Cardiac muscle cell (in vitro differentiated cells and primary cell): ENCODE measurements at places on chromosomes 13 and 19. TPM values are rescaled to one million over a fixed set of nuclear protein-coding genes. Genes with fewer than 3 reads are reported as not detected.

DNA sequence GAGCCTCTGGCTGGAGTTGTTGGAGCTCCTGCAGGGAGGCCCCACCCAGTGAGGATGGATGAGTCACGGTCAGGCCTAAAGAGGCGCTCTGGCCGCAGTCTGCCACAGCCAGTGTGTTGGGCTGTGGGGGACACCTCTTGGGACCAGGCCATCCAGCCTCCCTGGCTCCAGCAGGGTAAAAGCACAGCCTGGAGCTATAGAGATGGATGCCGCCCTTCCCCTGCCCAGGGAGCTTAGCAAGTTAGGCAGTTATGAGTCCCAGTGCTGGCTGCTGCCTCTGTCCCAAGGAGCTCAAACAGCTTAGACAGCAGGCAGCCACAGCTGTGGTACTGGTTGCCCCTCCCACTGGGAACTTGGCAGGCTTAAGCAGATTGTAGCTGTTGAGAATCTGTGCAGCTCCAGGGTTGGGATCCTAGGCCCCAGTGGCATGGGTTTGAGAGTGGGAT is 100.9 kb downstream of the NDFIP2 start:
- no peaks in the 10 kb centered on the region for H3K27me3 ChIP-seq
- no peak overlapping the region for H3K4me3 ChIP-seq
- H3K36me3 ChIP-seq: no peaks in the 10 kb centered on the region
- H3K4me1 ChIP-seq: no peaks in the 10 kb centered on the region
- DNase-seq: peak; percentile 75
- no peak overlapping the region for H3K27ac ChIP-seq

Gene MAMSTR
- total RNA-seq: 3.5 and 4.7 TPM in 2 replicates

Gene LILRA1
- total RNA-seq: not detected in 2 replicates

- DNase-seq: no peak
- H3K27me3 ChIP-seq: no peaks in the 10 kb centered on the region
- H3K4me3 ChIP-seq: no peak overlapping the region
- no peak overlapping the region for H3K27ac ChIP-seq
- peaks cover 40% of the 10 kb centered on the region for H3K36me3 ChIP-seq
- H3K4me1 ChIP-seq: no peaks in the 10 kb centered on the region
Measured at GRCh38 chr13:48068952-48069351, 26.0 kb downstream of the MED4 start.

Gene NBEA
- total RNA-seq: 7.9 and 13.2 TPM in 2 replicates

DNA sequence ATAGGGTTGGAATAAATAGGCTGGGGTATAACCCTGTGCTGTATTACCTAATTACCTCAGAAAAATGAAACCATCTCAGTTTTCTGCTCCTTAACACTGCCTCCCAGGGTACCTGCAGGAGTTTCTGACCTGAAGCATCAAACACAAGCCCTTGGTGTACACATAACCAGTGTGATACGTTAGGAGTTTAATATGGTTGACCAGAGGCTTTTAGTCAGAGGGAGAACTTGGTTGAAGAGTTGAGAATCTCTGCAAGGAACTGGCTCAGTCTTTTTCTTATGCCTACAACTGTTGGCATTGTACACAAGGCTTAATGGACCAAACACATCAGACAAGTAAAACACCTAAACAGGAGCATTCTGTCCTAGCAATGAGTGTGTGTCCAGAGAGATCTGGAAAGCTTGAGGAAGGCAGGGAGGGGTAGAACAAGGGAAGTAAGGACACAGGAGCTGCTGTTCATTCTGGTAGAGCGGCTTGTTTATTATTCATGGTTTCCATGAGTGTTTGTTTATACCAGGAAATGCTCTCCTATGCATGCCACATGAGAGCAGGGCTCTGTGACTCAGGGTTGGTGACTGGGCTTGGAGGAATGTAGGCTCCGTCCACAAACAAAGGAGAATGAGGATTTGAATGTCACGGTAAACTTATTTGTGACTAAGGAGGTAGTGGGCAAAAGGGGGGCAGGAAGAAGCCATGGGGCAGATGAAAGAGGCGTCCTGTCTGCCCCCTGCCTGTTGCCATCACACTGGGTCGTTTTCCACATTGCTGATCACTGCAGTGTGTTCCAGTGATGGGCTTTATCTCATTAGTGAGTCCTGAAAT is 11.9 kb upstream of the SPATA13 start:
- peak; percentile 93 for DNase-seq
- H3K36me3 ChIP-seq: no peaks in the 10 kb centered on the region
- H3K27me3 ChIP-seq: no peaks in the 10 kb centered on the region
- no peak overlapping the region for H3K27ac ChIP-seq
- peaks cover 9% of the 10 kb centered on the region for H3K4me1 ChIP-seq
- no peak overlapping the region for H3K4me3 ChIP-seq

DNA sequence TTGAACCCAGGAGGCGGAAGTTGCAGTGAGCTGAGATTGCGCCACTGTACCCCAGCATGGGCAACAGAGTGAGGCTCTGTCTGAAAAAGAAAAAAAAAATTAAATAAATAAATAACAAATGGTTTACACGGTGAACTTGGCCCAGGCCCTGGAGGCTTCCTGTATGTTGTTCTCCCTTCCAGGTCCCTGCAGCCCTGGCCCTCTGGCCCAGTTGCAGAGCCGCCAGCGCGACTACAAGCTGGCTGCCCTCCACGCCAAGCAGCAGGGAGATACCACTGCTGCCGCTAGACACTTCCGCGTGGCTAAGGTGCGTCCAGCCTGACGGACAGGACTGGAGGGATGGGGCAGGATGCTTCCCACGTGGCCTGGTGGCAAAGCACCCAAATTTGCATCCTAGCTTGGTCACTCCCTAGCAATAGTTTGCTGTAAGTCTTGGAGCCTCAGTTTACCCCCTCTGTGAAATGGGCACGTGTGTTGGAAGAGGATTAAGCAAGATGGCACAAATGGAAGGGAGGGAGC is 11.9 kb downstream of the CC2D1A start:
- H3K4me1 ChIP-seq: no peaks in the 10 kb centered on the region
- H3K4me3 ChIP-seq: no peak overlapping the region

Gene FGF21
- total RNA-seq: not detected in 2 replicates

DNA sequence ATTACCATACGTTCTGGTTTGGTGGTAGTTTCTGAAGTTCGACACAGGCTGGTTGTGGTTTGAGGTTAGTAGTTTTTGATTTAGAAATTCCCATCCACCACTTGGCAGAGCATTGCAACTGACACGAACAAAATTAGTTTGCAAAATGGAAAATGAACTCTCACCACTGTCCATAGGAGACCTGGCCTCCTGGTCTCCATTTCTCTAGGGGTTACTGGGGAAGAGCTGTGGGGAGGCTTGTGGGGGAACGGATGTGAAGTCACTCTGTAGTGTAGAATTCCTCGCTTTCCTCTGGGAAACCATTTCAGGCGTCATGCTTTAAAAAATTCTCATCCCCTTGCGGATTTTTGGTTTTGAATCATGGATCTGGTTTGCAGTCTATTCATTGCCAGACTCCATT is 321.5 kb upstream of the MAB21L1 start:
- peaks cover 17% of the 10 kb centered on the region for H3K4me1 ChIP-seq
- H3K4me3 ChIP-seq: no peak overlapping the region
- no peak for DNase-seq
- no peaks in the 10 kb centered on the region for H3K27me3 ChIP-seq
